ENCODE measurements at places on chromosomes 5 and 9.

DNA sequence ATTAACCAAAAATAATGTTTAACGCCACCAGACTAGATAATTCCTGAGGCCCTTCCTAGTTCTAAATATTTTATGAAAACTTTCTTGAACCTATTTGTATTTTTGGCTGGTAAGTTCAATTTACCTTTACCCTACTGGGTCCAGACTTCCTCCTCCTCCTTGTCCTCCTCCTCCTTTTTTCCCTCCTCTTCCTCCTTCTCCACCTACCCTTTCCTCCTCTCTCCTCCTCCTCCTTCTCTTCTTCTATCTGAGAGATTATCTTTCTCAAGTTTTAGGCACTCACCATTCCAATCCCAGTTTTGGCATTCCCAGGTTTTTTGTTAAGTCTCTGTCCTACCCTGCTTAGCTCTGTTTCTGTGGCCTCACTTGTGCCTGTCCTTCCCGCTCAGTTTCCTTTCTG lies 24.7 kb upstream of the RAPGEF1 start:
- no peak for DNase-seq

- no peak for DNase-seq
Measured at GRCh38 chr9:88641456-88642240, 106.7 kb downstream of the NXNL2 start.

- DNase-seq, result no peak
Measured at GRCh38 chr9:16867576-16868311, 2.7 kb downstream of the BNC2 start.

GRCh38 chr5:168781941-168782571 lies 202.9 kb upstream of the PANK3 start:
- DNase-seq, result no peak

GRCh38 chr5:38997591-38997990 lies 76.6 kb downstream of the RICTOR start:
- DNase-seq, result no peak

GRCh38 chr5:67283988-67284487 lies 87.4 kb upstream of the CD180 start:
- DNase-seq, result no peak

DNA sequence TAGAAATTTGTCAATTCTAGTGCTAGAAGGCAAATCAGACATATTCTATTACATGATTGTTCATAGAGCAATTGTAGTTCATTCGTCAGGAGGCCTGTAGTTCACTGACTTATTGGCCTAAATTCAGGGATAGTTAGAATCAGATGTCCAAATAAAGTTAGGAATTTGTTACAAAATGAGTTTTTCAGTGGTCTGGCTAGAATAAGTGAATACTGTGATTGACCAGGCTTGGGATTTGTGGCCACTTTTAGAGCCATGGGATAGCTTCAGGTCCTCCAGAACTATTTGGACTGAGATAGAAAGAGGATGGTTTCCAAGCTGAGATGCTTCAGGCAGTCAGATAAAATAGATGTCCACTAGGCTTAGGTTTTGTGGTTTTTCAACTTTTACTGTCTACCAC lies 199.1 kb upstream of the MPDZ start:
- DNase-seq, result no peak

DNA sequence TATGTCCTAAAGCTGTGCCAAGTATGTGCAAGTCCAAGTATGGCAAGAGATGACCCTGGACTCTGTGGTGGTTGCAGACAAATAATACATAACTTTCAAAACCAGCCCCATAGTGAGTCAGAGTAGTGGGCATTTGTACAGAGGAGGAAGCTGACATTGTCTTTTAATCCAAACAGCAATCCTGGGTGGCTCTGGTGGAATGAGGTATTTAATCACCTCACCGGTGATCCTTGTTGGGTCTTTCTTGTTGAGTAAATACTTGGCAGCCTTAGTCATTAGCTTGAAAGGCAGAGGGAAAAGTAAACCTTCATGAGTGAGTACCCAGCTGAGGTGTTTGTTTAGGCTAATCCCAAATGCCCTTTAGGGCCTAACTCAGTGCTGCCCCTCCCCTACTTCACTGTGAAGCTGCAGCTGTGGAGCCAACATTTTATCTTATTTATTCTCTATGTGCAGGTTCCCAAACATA lies 148.7 kb upstream of the SLC12A2 start:
- peak; percentile 17 for DNase-seq

- DNase-seq, result peak; percentile 13
Measured at GRCh38 chr5:24633715-24634325, 11.0 kb downstream of the CDH10 start.

DNA sequence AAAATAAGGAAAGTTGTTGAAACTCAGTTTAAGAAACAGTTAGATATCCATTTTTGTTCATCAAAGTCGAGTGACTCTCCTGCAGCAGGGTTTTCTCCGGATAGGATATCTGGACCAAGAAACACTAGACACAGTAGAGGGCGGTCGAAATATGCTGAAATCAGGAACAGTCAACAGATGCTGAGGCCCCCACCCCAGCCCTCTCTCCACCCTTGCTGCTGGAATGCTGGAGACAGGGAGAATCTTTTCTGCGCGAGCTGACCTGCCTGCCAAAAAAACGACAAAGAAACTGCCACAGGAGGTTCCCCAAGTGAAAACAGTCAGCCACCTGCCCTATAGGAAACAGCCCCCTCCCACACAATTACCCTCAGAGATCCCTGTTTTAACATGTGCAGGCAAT lies 4.3 kb upstream of the IL13 start:
- DNase-seq, result no peak

GRCh38 chr9:97478301-97478981 lies 23.0 kb upstream of the TMOD1 start:
- no peak for DNase-seq

DNA sequence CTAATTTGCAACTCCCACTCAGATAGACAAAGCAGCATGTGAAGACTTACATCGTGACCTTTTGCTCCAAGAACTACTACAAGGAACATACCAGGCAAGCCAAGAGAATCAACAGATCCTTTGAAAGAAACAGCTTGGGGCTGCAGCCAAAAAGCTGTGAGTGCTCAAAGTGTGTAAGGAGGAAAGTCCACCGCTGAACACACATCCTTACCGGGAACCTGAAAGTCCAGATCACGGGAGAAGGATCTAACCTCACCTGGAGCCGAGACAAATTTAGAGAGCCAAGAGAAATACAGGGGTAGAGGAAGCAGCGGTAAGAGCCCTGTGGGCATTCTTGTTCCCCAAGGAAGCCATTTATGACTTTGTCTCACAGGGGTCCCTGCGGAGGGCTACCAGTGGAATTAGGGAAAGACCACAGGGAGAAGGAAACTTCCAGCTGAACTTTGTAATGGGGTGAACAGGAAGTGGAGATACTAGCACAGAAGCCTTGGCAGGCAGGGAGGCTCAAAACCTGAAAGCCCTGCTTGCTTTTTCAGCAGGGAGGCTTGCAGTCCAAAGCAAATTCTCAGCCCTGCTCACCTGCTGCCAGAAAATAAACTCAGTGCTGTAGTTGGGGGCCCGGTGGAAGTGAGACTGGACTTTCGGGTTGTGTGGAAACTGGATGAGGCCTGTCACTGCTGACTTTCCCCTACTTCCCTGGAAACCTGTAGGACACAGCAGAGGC lies 350.2 kb downstream of the DTWD2 start:
- no peak for DNase-seq

- no peak for DNase-seq
Measured at GRCh38 chr5:163867738-163868137, 362.3 kb downstream of the MAT2B start.

- no peak for DNase-seq
Measured at GRCh38 chr5:173089581-173089980, 33.4 kb downstream of the CREBRF start.

DNA sequence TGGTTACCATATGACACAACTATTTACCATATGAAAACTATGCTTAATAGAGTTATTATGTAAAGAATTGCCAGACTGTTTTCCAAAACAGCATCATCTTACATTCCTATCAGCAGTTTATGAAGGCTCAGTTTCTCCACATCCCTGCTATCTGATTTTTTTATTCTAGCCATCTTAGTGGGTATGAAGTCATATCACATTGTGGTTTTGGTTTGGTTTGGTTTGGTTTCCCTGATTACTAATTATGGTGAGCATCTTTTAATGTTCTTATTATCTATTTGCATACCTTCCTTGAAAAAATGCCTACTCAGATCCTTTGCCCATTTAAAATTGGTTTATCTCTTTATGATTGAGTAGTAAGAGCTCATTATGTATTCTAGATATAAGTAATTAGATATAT lies 199.4 kb upstream of the NFIL3 start:
- DNase-seq, result no peak

GRCh38 chr9:121373011-121373729 lies 3.1 kb upstream of the STOM start:
- no peak for DNase-seq

GRCh38 chr9:87787735-87788134 lies 61.8 kb downstream of the CTSL start:
- DNase-seq, result no peak

DNA sequence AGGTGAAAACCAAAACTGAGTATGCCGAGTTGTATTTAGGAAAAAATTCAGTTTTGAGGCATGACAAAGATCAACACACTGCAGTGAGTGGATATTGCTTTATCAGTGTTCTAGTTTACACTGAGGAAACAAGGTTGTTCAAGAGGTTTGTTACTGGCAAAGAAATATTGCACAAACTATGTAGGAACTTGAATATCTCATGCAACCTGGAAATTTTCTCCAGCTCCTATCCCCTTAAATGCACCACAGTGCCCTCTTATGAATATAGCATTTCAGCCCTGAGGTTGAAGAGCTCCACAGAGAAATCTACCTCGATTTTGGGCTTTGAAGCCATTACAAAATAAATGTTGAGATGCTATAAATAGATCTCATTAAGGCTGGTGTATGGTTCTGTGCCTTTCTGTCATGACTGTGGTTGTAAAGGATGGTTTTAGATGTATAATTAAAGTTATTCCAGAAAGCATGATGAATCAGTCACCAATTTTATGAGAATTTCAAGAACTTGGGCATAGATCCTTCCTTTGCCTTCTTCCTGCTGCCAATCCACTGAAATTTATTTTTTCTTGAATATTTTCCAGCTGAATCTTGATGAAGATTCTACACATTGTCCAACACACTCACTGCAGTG lies 159.3 kb downstream of the SPATA31D1 start:
- DNase-seq, result no peak

- DNase-seq, result no peak
Measured at GRCh38 chr9:95775191-95775590, 100.3 kb upstream of the ERCC6L2 start.

DNA sequence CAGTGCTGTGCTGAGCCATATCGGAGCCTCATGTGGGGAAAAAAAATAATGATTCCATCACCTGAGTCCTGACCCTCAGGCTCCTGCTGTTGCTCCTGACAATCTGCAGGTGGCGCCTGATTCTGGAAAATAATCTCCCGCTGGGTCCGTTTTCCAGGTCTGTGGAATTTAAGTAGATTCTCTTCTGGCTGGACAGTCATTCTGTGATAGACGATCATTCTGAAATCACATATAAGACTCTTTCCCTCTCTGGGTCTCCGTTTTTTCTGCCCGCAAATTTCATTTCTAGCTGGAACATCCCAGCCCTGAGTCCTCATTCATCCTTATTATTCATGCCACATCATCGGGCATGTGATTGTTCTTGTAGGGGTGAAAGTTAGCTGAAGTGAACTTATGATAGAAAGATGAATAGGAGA lies 22.1 kb upstream of the STXBP1 start:
- DNase-seq, result peak; percentile 72
